ELR (cell line): ENCODE measurements at places on chromosomes 1 and 21.

- DNase-seq: no peak
Observed at GRCh38 chr1:26324550-26324949, 6.8 kb downstream of the CD52 start.

DNA sequence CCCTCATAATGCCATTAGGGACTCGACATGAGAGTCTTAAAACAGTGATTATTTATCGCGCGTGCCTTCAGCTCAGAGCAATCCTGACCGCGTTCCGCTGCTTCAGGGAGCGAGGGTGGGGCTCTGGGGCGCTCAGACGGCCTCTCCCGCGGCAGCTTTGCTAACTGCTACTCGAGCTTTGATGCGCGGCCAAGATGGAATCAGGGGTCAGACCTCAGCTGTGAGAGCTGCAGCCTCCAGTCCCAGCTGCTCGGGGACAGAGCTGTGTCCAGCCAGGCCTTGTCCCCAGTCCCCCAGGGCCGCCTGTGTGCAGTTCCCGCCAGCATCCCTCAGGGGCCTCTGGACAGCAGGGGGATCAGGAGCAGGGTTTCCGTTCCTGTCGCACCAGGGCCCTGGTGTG, 104.6 kb upstream of the TTC34 start:
- no peak for DNase-seq

- DNase-seq: no peak
Observed at GRCh38 chr1:194209920-194210319, 1023.5 kb upstream of the B3GALT2 start.

DNA sequence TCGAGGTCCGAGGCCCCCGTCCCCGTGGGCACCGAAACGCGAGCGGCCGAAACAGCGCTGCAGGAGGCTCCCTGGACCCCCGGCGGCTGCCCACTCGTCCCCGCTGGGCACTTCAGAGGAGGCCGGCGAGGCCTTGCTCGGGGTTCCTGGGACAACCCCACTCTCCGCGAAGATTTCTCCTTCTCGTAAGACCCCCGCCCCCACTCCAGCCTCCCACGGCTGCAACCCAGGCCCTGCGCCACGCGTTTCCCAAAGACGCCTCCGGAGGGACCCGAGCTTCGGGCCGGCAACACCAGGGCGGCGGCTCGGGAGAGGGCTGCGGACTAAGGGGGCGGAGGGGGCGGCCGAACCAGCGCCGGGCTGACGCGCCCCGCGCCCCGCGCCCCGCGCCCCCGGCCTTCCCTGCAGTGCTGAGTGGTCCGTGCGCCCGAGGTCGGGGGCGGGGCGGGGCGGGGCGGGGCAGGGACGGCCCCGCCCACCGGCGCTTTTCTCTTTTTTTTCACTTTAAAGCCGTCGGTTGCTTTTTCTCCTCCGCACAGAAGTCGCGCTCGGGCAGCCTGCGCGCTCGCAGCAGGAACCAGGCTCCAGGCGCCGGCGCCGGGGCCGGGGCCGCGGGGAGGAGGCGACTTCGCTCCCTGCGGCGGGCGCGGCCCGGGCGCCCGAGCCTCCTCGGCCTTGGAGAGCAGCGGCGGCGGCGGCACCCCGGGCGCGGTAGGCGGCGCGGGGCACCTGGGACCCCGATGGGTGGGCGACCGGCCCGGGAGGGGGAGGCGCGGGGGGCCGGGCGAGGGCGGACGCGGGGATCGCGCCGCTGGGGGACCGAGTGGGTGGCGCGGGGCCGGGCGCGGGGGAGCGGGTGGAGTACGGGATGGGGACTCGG, at the start of gene SPSB1:
TSS of gene SPSB1 (plus strand) at position 534 of the 880 bp plus-strand sequence. CDS start 62,998 bp downstream, outside the sequence.
- peak; percentile 83 for DNase-seq

DNA sequence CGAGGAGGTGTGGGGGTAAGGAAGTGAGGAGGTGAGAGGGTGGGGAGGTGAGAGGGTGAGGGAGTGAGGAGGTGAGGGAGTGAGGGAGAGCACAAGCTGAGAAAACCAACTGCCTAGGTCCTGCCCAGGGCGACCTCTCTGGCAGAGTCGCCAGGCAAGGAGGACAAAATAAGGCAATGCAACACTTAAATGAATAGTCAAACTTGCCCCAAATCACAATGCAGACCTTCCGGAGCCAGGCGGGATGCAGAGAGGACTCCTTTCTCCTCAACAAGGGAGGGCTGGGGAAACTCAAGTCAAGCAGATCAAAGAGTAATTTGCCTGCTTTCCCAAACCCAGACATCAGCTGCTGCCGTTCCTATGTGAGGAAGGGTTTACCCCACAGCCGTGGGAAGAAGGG, 86.0 kb downstream of the CCDC185 start:
- DNase-seq: no peak

- no peak for DNase-seq
Observed at GRCh38 chr1:34470401-34470800, 284.4 kb upstream of the GJB5 start.

DNA sequence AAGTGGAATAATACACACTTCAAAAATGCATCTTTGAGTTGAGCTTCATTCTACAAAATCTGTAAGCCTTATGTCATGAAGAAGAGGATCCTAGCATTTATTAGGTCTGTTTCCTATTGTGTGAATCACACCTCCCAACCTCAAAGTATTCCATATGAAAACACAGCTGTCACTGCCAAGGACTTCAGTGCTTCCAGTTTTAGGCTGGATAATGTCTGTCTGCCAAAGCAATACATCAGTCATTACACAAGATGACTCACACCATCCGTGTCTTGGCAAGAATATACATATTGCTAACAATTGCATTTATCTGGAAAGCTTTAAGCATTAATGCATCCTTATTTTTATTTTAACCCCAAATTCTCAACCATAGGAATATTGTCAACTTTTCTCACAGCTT, 125.7 kb upstream of the TMPRSS15 start:
- DNase-seq: no peak

GRCh38 chr1:228770779-228771223, 35.5 kb downstream of the RHOU start:
- no peak for DNase-seq

GRCh38 chr1:8259498-8260290, 58.2 kb upstream of the SLC45A1 start:
- DNase-seq: peak; percentile 61

GRCh38 chr21:29526545-29526944, 227.8 kb downstream of the BACH1 start:
- no peak for DNase-seq

GRCh38 chr1:178724728-178725465, at the start of gene RALGPS2:
Gene RALGPS2 (plus strand): TSS chr1:178725244. CDS start chr1:178776765, 51,521 bp downstream.
- DNase-seq: peak; percentile 84

- peak; percentile 75 for DNase-seq
Observed at GRCh38 chr21:39125752-39126485, 57.3 kb downstream of the PSMG1 start.

DNA sequence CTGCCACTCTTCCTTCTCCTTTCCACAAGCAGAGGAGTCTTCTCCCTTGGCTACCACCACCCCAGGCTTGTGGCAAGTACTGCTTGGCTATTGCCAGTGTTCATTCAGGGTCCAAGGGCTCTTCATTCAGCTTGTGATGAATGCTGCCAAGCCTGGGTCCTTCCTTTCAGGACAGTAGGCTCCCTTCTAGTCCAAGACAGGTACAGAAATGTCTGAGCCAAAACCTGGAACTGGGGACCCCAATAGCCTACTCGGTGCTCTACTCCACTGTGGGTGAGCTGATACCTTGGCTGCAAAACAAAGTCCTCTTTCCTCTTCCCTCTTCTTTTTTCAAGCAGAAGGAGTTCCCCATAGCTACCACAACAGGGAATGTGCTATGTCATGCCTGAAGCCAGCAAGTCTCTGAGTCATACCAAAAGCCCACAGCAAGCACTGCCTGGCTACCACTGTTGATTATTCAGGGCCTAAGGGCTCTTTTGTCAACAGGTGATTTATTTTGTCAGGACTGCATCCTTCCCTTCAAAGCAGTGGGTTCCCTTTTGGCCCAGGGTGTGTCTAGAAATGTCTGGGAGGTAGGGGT, 268.9 kb downstream of the HHAT start:
- peak; percentile 94 for DNase-seq

DNA sequence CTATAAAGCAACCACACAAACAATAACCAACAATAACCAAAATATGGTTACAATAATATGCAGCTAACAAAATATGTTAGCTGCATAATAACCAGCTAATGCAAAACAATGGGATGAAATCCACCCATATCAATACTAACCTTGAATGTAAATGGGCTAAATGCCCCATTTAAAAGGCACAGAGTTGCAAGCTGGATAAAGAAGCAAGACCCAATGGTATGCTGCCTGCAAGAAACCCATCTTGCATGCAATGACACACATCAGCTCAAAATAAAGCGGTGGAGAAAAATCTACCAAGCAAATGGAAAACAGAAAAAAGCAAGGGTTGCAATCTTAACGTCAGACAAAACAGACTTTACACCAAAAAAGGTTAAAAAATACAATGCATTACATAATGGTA, 316.5 kb upstream of the NR5A2 start:
- DNase-seq: no peak

DNA sequence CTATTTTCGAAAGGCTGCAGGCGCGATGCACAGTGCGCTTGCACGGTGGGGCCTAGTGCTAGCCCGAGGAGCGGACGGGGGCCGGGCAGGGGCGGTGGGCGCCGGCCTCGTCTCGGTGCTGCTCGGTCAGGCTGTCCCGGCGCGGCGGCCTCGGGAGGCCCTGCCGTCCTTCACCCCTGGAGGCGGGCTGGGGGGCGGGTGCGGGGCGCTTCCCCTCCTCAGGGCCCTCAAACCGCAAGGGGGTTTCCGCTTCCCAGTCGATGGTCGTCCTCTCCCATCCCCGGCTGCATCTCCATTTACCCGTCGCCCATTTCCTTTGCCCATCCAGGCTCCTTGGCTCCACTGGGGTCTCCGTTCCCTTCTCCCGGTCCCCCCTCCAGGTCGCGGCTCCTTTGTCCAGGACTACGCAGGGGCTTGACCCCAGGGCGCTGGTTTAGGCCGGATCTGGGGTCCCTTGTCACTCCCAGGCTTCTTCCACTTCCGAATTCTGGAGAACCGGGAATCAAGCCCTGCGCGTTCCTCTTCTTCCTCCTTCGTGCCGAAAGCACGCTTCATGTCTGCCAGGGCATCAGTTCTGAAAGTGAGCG, 196.3 kb upstream of the LMO4 start:
- no peak for DNase-seq

DNA sequence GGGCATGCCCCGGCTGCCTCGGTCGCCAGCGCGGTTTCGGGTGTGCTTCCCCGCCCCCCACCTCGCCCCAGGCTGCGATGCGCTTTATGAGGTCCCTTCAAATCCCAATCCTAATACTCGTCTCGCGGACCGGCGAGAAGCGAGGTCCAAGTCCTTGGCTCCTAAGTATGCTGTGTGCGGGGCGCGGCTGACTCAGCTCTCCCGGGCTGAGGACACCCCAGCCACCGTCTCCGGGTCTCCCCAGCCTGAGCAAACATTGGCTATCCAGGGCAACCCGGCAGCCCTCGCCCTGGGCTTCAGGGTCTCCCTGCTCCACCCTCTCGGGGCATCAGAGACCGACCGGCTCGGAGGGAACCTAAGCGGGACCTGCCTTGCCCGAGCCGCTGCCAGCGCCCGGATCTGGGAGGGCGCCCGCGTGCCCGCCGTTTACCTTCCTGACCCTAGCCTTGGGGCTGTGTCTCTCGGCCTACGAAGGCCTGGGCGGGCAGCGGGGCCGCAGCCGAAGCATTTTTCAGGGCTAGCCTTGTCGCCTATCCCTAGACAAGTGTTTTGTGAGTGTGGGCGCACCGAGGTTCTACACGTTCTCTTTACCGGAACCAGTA, 1.2 kb downstream of the ITPKB start:
- DNase-seq: peak; percentile 64

DNA sequence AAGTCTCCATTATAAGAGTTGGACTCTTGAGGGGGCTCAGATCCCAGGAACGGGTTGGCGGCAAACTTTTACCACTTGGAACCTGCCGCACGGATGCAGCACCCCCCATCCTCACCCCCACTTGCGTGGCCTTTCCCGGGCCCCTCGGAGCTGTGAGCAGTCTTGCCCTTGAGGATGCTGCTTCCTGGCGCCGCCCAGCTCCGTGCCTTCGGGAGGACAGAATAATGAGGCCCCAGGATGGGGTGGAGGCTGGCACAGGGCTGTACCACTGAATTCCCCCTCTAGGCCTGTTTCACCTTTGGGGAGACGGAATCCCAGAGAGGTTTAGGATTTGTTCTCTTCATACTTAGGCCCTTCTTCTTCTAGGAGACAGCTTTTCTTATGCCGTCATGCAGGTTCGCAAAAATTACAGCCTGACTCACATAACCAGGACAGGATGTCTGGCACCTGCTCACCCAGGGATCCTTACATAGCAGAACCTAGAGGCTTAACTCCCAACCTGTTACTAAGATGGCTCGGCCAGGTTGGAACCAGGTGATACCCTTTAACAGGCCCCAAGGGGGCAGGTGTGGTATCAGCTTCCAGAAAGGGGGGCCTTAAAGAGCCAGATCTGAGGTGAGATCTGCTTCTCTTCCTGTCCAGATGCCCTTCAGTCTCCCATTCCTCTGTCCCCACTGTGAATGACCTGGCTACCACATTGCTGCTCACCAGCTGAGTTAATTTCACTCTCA, 1.5 kb downstream of the TRNP1 start:
- DNase-seq: peak; percentile 50

DNA sequence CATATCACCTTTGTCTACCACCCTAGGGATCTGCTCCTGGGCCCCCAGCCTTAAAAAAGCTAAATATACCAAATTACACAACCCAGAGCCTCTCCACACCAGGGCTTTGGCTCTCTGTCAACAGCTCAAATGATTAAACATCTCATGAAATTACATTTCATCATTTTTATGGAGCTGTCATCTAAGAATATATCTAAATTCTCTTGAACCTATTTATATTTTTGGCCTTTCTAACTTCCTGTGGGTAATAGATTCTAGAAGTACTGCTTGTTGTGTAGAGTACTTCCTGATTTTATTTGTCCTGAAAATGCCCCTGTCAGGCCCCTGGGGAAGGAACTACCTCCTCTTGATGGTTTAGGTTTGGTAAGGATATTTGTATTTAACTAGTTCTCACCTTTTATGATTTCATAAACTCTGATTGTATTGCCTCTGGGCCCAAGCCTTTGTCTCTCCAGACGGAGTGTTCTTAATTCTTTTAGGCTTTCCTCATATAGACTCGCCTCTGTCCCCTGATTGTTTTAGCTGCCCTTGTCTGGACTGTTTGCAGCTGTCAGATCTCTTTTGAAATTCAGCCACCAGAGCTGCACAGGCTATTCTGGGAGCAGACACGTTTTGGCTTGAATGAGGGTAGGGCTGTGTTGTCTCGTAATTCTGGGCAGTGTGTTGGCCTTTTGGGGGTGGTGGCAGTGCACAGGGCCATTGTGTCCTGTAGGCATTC, 16.6 kb downstream of the MYOG start:
- DNase-seq: no peak

- DNase-seq: peak; percentile 79
Observed at GRCh38 chr1:39115271-39116110, 89.0 kb upstream of the MACF1 start.

DNA sequence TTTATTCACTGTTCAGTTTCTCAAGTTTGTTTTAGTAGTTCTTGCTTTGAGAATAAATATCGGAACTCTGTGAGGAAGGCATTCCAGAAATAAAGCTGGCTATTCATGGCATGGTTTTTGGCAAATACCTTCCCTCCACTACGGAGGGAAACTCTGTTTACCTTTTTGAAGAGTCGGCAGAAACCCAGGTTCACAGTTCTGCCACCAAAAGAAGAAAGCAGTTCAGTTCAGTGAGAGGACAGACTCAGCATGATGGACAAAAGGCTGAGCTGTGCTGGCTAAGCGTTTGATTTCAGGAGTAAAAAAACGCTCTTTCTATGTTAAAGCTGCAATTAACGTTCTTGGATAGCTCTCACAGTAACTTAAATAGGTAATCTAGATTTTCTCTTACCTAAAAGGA, 42.4 kb downstream of the CNN3 start:
- DNase-seq: no peak
